Immature natural killer cell (primary cell): ENCODE measurements at places on chromosomes 16 and 17.
A peak's percentile ranks its signal among the peaks of the same experiment; 100 is the strongest.

- no peak for DNase-seq
These were observed 58.3 kb downstream of the RBFOX1 start for GRCh38 chr16:7390974-7391373.

GRCh38 chr16:3589001-3589400, 11.8 kb upstream of the NLRC3 start:
- no peak for DNase-seq

DNA sequence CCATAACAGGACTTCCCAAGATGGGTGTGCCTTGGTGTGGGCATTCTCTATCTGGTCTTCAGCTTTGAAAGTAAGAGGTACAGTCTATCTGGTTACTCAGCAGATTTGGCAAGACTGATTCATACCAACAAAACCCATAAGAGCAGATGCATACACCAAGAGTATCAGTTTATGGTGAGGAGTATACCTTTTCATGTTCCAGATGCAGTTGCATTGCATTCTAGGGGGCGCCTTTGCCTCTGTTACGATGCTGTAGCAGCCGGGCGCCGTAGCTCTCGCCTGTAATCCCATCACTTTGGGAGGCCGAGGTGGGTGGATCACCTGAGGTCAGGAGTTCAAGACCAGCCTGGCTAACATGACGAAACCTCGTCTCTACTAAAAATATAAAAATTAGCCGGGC, 31.1 kb upstream of the CARMIL2 start:
- no peak for DNase-seq

DNA sequence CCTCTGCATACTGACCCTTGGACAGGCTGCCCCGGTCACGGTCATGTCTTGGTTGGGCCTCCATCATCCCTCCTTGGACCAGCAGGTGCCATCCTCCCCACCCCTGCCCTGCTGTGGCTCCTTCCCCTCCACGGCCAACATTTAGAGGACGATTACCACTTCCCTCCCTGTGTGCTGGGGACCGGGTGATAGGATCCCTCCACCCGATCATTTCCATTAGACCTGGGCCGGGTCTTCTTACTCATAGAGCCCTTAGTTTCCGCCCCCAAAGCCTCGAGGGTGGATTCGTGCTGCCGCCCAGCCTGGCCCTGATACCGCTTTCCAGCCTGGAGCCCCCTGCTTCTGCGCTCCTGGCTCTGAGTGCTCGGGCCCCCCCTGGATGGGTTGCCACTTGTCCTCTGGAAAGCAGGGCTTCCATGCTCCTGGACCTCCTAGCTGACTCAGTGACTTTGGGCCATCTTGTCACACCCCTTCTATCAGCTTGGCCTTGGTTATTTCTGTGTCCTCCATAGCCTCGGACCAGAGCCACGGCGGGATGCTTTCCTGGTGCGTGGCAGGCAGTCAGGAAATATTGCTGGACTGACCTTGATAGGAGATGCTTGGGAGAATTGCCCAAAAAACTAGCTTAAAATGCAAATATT, 171.4 kb downstream of the SEC14L1 start:
- DNase-seq: no peak

- DNase-seq: no peak
These were observed 21.8 kb downstream of the FBXO39 start for GRCh38 chr17:6797718-6798351.

DNA sequence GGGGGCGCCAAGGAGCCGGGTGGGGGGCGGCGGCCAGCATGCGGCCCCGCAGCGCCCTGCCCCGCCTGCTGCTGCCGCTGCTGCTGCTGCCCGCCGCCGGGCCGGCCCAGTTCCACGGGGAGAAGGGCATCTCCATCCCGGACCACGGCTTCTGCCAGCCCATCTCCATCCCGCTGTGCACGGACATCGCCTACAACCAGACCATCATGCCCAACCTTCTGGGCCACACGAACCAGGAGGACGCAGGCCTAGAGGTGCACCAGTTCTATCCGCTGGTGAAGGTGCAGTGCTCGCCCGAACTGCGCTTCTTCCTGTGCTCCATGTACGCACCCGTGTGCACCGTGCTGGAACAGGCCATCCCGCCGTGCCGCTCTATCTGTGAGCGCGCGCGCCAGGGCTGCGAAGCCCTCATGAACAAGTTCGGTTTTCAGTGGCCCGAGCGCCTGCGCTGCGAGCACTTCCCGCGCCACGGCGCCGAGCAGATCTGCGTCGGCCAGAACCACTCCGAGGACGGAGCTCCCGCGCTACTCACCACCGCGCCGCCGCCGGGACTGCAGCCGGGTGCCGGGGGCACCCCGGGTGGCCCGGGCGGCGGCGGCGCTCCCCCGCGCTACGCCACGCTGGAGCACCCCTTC, 484 bp downstream of the FZD2 start:
- peak; percentile 21 for DNase-seq

GRCh38 chr17:40311575-40311974, 2.6 kb downstream of the RARA start:
- DNase-seq: no peak

DNA sequence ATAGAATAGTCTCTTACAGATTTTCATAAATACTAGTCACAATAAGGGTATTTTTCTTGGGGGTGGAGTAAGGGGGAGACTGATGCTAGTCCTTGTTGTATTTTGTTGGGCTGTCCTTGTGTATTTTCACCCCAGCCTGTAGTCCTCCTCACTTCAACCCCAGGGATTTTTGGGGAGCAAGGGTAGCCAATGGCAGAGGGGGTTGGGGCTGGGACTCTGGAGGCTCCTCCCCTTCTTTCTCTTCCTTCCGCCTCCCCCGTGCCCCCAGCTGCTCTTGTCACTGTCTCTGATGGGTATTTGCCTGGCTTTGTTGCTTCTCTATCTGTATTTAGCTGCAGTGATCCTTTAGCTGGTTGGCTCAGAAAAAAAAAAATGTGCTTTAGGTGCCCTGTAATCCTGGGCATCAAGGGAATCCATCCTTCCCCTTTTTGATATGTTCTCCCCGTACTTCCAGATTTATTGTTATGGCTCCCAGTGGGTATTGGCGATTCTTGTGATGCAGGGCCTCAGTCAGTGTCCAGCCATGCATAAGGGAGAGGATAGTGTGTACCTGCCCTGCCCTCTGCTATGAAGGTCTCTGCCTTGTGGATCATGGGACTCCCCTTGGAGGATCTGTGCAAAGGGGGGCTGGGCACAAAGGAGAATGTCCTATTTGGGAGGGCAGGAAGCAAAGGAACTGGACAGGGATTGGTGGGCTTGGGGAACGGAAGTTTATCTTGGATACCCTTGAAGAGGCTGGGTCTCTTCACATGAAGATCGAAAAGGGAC, 16.5 kb downstream of the SNF8 start:
- DNase-seq: no peak

DNA sequence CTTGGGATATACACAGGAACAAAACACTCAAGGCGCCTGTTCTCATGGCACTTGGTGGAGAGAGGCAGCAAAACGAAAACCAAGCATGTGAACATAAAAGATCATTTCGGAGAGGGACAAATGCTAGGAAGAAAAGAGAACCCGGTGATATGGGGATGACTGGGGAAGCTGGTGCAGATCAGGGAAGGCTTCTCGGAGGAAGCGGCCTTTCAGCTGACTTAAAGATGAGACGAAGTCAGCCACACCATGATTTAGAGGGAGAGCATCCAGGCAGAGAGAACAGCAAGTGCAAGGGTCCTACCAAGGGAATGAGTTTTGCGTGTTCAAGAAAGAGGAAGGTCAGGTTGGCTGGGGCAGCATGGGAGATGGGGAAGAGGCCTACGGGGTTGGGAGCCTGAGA, 250.9 kb downstream of the KATNIP start:
- DNase-seq: no peak

DNA sequence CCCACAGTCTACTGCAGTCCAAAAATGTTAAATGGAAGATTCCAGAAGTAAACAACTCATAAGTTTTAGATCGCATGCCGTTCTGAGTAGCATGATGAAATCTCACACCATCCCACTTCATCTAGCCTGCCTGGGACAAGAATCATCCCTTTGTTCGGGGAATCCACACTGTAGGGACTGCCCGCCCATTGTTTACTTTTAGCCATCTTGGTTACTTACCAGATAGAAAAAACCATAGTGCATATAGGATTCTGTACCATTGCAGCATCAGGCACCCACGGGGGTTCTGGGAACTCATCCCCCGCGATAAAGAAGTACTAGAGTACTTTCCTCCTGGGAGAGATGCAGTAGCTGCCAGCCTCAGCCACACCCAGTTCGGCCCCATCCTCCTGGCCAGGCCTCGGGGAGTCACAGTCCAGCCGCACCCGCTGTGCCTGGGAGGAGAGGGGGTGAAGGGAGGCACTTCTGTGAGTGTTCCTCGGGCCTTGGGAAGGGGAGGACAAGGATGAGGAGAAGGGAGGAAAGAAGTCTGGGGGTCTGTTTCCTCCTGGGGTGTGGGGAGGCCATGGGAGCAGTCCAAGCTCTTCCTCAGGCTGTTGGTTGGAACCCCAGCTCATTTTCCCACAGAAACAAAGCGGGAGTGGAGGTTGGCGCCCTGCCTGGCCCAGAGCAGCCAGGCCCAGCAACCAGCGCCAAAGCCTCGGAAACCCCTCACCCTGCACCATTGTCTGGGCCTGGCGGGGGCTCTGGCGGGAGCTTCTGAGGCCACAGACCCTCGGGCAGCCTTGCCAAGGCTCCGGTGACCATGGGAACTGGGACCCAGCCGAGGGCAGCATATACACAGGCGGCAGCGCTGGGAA, 8.9 kb downstream of the TRIM47 start:
- DNase-seq: no peak

DNA sequence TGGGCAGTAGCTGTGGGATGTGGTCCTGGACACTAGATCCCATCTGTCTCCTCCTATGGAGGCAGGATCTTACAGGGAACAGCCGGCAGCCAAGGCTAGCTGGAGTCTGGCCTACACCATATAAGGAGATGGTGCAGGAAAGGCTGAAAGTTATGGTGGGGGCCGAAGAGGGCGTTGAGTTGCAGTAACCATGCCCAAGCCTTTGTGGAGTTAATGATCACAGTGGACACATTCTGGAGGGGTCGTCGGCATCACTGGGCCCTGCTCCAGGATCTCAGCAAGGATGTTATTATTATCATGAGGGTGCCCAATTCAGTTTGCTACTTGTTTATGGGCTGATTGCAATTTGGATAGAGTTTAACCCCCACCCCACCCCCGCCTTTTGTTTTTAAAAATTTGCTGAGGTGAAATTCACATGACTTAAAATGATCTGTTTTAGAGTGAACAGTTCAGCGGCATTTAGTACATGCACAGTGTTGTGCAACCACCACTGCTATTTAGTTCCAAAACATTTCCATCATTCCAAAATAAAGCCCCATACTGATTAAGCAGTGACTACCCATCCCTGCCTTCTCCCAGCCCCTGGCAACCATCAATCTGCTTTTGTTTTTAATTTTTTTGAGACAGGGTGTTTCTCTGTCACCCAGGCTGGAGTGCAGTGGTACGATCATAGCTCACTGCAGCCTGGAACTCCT, 184.3 kb upstream of the CACNG3 start:
- no peak for DNase-seq

DNA sequence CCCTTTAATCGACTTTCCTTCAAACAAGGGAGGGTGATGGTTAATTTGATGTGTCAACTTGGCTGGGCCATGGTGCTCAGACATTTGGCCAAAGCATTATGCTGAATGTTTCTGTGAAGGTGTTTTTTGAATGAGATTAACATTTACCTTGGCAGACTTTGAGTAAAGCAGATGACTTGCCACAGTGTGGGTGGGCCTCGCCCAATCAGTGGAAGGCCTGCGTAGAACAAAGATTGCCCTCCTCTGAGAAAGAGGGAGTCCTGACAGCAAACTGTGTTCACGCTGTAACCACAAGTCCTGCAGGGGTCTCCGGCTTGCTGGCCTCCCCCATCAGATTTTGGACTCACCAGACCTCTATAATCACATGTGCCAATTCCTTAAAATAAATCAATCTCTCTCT, 118.7 kb downstream of the SOX9 start:
- no peak for DNase-seq

- no peak for DNase-seq
These were observed 10.0 kb downstream of the KRT16 start for GRCh38 chr17:41602524-41602923.

DNA sequence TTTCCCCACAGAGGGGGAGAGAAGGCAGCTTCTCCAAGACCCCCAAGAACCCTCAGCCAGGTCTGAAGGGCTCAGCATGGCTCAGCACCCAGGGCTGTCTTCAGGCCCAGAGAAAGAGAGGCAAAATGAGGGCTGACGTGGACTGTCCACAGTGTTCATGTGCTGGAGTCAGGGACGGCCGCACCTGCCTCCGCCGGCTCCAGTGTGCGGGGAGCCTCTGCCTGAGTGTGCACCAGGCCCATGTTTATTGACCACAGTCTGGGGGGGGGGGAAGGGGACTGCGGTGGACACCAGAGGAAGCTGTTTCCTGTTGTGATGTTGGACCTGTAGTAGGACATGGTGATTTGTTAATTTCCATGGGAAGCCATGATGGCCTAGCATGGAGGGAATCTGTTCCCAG, 6.9 kb downstream of the MRM1 start:
- no peak for DNase-seq

GRCh38 chr16:89319631-89319885, 102.1 kb downstream of the ZNF778 start:
- DNase-seq: no peak

- DNase-seq: no peak
These were observed 14.7 kb downstream of the TXNDC11 start for GRCh38 chr16:11727796-11728543.

DNA sequence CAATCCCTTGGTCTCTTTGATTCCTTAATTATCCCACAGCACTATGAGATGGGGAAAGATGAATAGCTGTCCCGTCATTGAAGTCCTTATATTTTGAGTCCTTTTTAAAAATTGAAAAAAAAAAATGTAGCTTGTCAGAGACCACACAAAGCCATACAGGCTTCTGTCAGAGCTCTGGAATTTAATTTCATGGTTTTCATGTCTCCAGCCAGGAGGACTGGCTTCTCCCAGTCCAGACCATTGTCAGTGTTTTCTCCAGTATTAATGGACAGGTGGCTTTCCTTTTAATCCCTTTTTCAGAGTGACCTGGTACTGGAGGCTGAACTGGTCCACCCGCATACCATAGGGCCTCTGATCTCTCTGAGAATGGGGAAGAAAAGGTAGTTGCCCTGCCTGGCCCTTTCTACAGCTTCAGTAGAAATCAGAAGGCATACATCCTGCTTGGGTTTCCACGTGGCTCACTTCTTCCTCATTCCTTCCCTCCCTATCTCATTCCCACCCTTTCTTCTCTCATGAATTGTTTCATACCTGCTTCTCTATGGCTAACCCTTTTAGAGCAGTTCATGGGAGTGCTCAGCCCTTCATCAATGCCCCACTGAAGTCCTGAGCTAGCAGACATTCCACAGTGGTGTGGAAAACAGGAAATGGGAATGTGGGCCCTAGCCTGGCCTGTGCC, 29.1 kb downstream of the TRIM16 start:
- no peak for DNase-seq

GRCh38 chr17:28783161-28783560, 39.4 kb downstream of the TRAF4 start:
- no peak for DNase-seq
